Natural killer cell (primary cell): ENCODE measurements at places on chromosomes 6 and 20. TPM values are rescaled to one million over a fixed set of nuclear protein-coding genes. Genes with fewer than 3 reads are reported as not detected.

DNA sequence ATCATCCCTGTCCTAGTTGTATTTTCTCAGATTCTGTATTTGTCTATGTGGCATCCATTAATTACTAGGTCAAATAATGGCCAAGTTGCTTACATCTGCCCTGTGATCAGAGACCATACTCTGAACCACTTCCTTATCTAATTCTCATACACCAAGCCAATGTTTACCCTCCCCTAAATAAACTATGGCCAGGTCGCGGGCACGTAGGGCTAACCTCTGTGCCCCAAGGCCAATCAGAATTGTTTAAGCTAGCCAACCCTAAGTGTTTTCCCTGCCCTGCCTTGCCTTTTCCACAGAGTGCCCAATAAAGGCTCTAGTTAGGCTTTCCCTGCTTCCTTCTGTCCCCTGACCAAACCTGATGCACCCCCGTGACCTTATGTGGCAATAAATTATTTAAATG, 2.8 kb upstream of the CALHM4 start:
- no peak for DNase-seq
- H3K4me3 ChIP-seq = no peak overlapping the region
- no peaks in the 10 kb centered on the region for H3K4me1 ChIP-seq
- H3K36me3 ChIP-seq = no peaks in the 10 kb centered on the region
- H3K27ac ChIP-seq = no peak overlapping the region
- H3K27me3 ChIP-seq = no peaks in the 10 kb centered on the region

- no peak for DNase-seq
- no peaks in the 10 kb centered on the region for H3K36me3 ChIP-seq
- H3K4me1 ChIP-seq = no peaks in the 10 kb centered on the region
- H3K4me3 ChIP-seq = no peak overlapping the region
- no peak overlapping the region for H3K27ac ChIP-seq
Observed at GRCh38 chr6:20198775-20199174, 13.5 kb downstream of the MBOAT1 start.

The SOBP gene
- total RNA-seq = 0.16 TPM

DNA sequence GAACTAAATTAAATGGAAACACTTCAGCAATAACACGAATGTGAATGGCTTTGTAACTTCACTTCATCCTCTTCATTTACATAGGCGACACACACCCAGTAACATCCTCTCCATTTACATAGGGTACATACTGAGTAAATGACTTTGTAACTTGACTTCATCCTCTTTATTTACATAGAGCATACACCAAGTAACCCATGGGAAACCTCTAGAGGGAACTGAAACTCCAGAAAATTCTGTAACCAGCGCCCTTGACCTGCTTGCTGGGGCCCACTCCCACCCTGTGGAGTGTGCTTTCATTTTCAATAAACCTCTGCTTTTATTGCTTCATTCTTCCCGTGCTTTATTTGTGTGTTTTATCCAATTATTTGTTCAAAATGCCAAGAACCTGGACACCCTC, 81.6 kb upstream of the OPRM1 start:
- H3K4me1 ChIP-seq = peaks cover 2% of the 10 kb centered on the region
- no peak overlapping the region for H3K4me3 ChIP-seq
- H3K27me3 ChIP-seq = no peaks in the 10 kb centered on the region
- DNase-seq = no peak
- H3K27ac ChIP-seq = no peak overlapping the region

The OSBPL2 gene
- total RNA-seq = 77.9 TPM

GRCh38 chr20:39533858-39534257, 571.7 kb downstream of the DHX35 start:
- no peak overlapping the region for H3K27ac ChIP-seq
- H3K4me1 ChIP-seq = no peaks in the 10 kb centered on the region
- H3K36me3 ChIP-seq = no peaks in the 10 kb centered on the region
- no peaks in the 10 kb centered on the region for H3K27me3 ChIP-seq

- no peaks in the 10 kb centered on the region for H3K27me3 ChIP-seq
- H3K27ac ChIP-seq = no peak overlapping the region
- peaks cover 8% of the 10 kb centered on the region for H3K36me3 ChIP-seq
- DNase-seq = no peak
- H3K4me1 ChIP-seq = peaks cover 7% of the 10 kb centered on the region
Observed at GRCh38 chr20:35304956-35305355, 12.7 kb upstream of the FAM83C start.

The TUBB1 gene
- 4.3 TPM for total RNA-seq

DNA sequence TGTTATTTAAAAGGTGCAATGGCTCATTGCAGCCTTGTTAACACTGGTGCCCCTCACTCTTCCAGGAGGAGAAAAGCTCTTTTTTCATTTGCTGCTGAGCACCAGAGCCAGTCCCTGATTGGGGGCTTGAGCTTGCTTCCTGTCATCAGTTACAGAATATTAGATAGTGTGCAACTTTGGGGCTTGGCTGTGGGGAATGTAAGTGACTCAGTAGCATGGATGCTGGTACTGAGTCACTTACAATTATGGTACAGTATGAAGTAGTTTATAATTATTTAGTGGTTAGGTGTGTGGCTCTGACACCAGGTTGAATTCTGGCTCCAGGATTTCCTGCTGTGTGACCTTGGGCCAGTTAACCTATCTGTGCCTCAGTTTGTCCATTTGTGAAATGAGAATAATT, 37.6 kb downstream of the ANKS1A start:
- H3K4me3 ChIP-seq = no peak overlapping the region
- H3K4me1 ChIP-seq = no peaks in the 10 kb centered on the region
- H3K36me3 ChIP-seq = no peaks in the 10 kb centered on the region
- DNase-seq = no peak
- no peak overlapping the region for H3K27ac ChIP-seq

DNA sequence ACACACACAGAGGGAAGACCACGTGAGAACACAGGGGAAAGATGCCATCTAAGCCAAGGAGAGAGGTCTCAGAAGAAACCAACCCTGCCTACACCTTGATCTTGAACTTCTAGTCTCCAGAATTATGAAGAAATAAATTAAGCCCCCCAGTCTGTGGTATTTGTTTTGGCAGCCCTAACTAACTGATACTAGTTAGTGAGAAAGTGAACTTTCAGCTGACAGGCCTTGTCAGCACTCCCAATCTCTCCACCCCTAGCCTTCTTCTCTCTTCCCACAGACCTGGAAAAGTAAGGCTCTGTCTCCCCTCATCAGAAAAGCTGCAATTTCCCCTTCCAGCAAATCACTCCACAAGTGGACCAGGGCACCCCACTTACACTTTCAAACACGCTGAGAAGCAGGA, 108.6 kb upstream of the CDYL start:
- no peak overlapping the region for H3K4me3 ChIP-seq
- no peak overlapping the region for H3K27ac ChIP-seq
- no peaks in the 10 kb centered on the region for H3K27me3 ChIP-seq
- no peak for DNase-seq
- H3K4me1 ChIP-seq = no peaks in the 10 kb centered on the region

DNA sequence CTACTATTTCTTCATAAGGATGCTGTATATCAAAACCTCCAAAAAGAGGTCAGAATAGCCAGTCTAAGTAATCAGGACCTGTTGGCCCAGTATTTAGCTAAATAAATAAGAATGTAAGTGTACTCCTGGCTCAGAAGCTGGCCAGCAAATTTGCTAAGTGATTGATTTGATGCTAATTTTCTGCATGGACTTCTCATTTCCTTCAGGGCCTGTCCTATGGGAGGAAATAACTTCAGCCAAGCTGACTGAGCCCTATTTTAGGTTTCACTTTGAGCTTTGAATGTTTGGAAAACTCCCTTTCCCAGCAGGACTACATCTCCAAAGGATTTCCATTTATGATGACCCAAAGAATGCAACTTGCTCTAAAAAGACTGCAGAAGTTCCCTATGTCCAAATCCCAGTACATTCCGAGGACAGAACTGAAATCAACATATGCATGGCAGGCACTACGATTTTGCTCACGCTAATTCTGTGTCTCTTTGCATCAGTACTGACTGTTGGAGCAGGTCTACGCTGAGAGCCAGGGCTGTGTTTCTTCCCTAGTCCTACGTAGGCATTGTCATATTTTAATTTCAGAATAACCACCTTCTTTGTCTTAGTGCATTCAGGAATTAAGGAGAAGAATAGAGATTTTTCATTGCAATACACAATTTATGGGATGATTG, 441.4 kb upstream of the PLCB4 start:
- DNase-seq = no peak
- no peaks in the 10 kb centered on the region for H3K4me1 ChIP-seq
- no peak overlapping the region for H3K27ac ChIP-seq
- H3K27me3 ChIP-seq = no peaks in the 10 kb centered on the region
- no peak overlapping the region for H3K4me3 ChIP-seq

- H3K4me1 ChIP-seq = peaks cover 10% of the 10 kb centered on the region
- H3K36me3 ChIP-seq = no peaks in the 10 kb centered on the region
- H3K27me3 ChIP-seq = no peaks in the 10 kb centered on the region
- no peak overlapping the region for H3K4me3 ChIP-seq
- no peak for DNase-seq
Observed at GRCh38 chr20:59750209-59750840, 146.0 kb downstream of the PHACTR3 start.

GRCh38 chr6:28978959-28979561, 26.1 kb downstream of the ZNF311 start:
- H3K4me1 ChIP-seq = peaks cover 16% of the 10 kb centered on the region
- H3K4me3 ChIP-seq = no peak overlapping the region
- H3K36me3 ChIP-seq = no peaks in the 10 kb centered on the region
- H3K27me3 ChIP-seq = peaks cover 24% of the 10 kb centered on the region
- no peak for DNase-seq
- no peak overlapping the region for H3K27ac ChIP-seq

DNA sequence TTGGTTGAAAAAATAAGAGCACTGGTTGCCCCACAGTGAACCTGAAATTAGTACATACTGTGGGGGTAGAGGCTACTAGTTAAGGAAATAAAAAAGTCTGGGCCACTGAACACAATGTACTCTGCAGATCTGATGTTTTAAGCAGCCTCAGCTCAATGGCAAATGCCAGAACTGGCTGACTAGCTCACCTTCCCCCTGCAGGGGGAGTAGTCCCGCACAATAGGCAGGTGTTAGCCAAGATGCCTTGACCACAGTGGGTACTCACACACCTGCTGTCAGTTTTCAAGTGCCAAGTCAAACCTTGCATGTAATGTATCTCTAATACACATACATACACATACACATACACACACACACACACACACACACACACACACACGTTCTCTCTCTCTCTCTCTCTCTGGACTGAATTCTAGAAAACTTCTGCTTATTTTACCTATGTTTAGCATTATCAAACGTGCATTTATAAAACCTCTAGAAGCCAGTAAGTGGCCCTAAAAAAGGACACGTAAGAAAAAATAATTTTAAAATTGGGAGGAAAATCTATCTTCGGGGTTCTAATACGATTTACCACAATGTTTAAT, 36.1 kb downstream of the GMDS start:
- H3K36me3 ChIP-seq = no peaks in the 10 kb centered on the region
- no peak overlapping the region for H3K27ac ChIP-seq
- no peaks in the 10 kb centered on the region for H3K27me3 ChIP-seq
- peak; percentile 54 for DNase-seq
- H3K4me3 ChIP-seq = no peak overlapping the region

DNA sequence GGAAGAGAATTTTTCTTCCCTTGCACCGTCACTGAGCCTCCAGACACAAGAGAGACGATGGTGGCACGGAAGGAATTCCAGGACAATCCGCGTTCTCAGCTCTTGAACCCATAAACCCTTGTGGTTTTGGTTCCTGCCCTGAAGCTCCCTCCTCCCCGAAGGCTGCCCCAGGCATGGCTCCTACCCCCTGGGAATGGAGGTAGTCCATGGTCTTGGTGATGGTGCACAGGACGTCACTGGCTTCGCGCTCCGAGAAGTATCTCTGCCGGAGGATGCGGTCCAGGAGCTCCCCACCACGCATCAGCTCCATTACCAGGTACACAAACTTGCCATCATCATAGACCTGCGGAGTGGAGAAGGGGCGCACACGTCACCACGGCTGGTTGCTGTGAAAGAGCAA, 47.5 kb upstream of the MPC1 start:
- H3K4me1 ChIP-seq = peaks cover 2% of the 10 kb centered on the region
- H3K36me3 ChIP-seq = no peaks in the 10 kb centered on the region
- H3K4me3 ChIP-seq = no peak overlapping the region

- no peaks in the 10 kb centered on the region for H3K27me3 ChIP-seq
- H3K36me3 ChIP-seq = no peaks in the 10 kb centered on the region
- no peak overlapping the region for H3K27ac ChIP-seq
- peaks cover 30% of the 10 kb centered on the region for H3K4me1 ChIP-seq
- H3K4me3 ChIP-seq = no peak overlapping the region
Observed at GRCh38 chr20:51661609-51662178, 106.5 kb downstream of the ATP9A start.

The CPXM1 gene
- 0.49 TPM for total RNA-seq

GRCh38 chr6:36419310-36419709, 23.3 kb downstream of the PXT1 start:
- H3K4me3 ChIP-seq = no peak overlapping the region
- no peak overlapping the region for H3K27ac ChIP-seq
- DNase-seq = no peak
- no peaks in the 10 kb centered on the region for H3K36me3 ChIP-seq

The MRPL2 gene
- total RNA-seq = 33.9 TPM

The GJA10 gene
- not detected for total RNA-seq

The GPR6 gene
- not detected for total RNA-seq

GRCh38 chr6:106163446-106163965, 77.4 kb downstream of the PRDM1 start:
- H3K4me1 ChIP-seq = peaks cover 34% of the 10 kb centered on the region
- peak overlapping the region; percentile 90 for H3K27ac ChIP-seq
- DNase-seq = peak; percentile 72
- no peaks in the 10 kb centered on the region for H3K27me3 ChIP-seq
- H3K4me3 ChIP-seq = no peak overlapping the region

- H3K27ac ChIP-seq = no peak overlapping the region
- H3K4me1 ChIP-seq = peaks cover 37% of the 10 kb centered on the region
- no peaks in the 10 kb centered on the region for H3K27me3 ChIP-seq
- H3K36me3 ChIP-seq = no peaks in the 10 kb centered on the region
- no peak for DNase-seq
Observed at GRCh38 chr20:63955281-63955826, 862 bp downstream of the UCKL1 start.
